ENCODE measurements at places on chromosomes 7 and 10.

DNA sequence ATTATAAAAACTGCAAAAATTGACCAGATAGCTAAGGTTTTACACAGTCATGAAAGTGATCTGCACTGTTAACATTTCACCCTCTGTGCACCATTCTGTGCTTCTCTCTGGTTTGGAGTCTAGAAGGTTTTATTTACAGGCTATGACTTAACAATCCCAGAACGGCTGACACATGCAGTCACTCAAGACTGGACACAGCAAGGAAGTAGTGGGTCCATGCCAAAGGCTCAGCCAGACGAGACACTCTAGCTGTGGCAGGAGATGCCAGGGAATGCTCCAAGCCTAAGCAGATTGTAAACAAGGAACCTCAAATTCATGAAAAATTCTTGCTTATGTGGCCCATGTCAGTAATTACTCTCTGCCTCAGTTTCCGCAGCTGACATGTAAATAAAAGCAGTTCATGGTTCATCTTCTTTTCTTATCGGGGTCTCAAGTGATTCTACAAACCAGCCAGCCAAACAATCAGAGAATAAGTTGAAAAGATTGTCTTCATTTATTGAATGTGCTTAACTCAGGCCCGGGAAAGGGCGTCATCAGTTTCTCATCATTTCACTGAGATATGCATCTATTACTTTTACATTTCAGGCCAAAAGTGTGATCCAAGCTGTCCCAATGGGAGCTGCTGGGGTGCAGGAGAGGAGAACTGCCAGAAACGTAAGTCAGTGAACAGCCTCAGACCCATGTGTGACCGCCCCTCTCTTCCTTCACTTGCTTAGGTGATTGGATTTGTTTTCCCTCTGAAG, 132.1 kb downstream of the EGFR start:
- no peak for DNase-seq

- DNase-seq = no peak
Measured at GRCh38 chr10:43299579-43299978, 32.7 kb upstream of the RASGEF1A start.

DNA sequence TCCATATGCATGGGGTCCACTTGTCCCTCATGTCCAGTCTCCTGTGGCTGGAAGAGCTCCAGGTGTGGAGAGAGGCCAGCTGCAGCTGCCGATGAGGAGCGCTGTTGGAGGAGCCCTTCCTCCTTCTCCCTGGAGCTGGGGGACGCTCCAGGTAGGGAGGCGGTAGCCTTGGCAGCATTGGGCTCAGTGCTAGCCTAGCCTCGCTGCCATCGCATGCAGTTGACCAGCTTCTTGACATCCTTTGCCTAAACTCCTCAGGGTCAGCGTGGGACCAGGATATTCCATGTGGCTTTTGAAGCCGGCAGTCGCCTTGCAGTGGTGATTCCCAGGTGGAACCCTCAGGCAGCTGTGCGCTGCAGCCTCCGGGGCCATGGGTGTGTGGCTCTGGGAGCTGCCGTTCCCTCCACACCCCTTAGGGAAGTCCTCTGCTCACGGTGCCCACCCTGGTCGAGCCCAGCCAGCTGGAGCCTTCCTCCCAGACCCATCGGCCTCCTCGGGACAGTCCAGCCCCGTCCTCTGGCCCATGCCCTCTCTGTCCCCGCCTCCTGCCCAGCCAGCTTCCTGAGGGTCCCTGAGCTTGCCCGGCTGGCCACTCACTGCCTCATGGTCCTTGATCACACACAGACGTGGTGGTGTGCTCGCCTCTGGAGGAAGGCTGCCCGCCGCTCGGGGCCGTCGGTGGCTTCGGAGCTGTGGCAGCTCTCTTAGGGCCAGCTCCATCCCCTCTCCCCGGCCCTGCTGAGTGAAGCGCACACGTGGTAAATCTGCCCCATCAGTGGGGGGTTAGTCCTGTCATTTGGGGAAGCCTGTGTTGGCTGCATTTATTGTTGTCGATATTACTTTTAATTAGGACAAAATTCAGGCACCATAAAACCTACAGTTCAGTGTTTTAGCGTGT, 21.2 kb downstream of the INPP5A start:
- no peak for DNase-seq

DNA sequence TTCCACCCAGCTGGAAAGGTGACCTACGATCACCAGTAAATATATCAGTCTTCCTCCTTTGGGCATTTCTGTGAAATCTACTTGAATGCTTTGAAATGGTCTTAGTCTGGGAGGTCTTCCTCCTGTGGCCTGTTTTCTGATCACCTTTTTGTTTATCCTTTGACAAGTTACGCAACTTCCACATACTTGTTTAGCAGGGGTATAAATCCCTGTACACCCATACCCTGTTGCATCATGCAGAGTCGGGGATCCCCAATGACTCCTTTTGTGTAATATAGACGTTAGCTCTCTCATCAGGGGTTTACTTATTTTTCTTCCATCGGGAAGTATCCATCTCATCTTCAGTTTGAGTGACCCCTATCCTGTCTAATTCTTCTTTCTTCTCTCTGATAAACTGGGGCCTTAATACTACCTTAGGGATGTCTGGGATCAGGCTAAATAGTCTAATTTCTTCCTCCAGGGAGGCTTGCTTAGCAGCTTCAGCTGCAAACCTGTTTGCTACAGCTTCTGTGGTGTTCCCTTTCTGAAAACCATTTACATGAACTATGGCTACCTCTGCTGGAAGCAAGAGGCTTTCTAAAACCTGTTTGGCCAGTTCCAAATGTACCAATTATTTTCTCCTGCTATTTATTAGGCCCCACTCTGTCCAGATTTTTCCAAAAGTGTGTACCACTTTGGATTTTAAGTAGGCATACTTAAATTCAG, 25.8 kb downstream of the MAPK8 start:
- no peak for DNase-seq

DNA sequence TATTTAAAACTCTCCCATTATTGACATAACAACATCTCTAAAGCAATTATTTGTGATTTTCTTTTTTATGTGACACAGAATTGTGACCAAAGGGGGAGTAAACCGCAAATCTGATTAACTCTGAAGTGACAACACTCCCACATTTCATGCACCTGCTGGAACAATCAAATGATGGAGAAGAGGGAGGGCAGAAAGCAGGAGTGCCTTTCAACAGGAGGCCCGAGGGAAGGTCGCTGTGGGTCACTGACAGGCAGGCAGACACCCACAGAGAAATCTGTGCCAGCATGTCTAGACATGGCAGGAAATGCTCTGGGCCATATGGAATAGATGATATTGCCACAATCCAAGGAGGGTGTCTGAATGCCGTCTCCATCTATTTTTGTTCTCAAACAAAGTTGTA, 247.3 kb downstream of the DOCK4 start:
- no peak for DNase-seq

DNA sequence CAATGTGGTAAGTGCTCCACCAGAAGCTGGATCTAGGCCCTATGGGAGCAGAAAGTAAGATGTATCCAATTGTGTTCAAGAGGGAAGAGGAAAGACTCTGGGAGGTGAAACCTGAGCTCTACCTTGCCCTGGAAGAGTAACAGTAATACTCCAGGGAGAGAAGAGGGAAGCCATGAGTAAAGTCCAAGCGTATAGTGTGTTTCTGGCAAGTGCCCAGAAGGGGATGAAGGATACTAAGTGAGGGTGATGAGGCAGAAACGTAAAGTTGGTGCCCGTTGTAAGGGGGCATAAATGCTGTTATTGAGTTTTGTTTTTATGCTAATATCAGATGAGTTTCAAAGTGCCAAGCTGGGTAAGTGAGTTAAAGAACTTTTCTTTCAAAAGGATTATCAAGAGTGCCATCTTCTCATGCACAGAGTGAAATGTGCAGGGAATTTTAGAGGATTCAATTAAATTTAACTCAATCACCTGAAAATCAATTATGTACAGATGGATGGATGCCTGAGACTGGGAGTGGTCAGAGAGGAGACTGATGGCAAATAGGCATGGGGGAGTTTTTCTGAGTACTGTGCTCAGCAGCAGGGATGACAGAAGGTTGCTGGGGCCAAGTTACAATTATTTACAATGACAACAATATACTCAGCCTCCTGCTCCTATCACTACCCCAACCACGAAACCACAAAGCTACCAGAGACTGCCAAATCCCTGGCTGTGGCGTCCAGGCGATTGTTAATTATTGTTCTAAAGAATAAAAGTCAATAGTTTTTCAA, 123.3 kb upstream of the LAMB4 start:
- no peak for DNase-seq

DNA sequence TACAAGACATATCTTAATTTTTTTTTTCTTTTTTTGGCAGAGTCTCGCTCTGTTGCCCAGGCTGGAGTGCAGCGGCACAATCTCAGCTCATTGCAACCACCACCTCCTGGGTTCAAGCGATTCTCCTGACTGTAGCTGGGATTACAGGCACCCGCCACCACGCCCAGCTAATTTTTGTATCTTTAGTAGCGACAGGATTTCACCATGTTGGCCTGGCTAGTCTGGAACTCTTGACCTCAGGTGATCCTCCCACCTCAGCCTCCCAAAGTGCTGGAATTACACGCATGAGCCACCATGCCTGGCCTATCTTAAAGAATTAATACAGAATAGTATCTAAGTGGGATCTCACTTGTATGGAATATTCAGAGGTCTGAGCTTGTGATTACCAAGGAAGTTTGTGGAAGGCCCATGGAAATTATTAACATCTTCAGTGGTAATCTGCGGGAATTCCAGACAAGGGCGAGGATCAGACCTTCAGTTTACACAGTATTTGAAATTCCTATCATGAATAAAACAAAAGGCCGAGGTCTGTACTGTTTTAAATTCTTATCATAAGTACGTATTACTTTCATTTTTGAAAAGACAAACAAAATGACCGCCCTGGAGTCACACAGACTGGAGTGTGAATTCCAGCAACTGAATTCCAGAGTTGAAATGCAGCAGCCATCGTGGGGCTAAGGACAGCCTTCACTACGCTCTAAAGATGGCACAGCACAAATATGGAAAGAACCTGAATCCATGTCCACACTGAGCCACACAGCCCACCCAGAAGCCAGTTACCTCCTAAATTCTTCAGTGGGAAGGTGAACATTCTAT, 16.7 kb downstream of the GPRIN2 start:
- DNase-seq = no peak

GRCh38 chr10:105010411-105011121, 369.5 kb downstream of the SORCS3 start:
- no peak for DNase-seq
